ENCODE measurements at places on chromosomes 12 and 14.
A peak's percentile ranks its signal among the peaks of the same experiment; 100 is the strongest.

DNA sequence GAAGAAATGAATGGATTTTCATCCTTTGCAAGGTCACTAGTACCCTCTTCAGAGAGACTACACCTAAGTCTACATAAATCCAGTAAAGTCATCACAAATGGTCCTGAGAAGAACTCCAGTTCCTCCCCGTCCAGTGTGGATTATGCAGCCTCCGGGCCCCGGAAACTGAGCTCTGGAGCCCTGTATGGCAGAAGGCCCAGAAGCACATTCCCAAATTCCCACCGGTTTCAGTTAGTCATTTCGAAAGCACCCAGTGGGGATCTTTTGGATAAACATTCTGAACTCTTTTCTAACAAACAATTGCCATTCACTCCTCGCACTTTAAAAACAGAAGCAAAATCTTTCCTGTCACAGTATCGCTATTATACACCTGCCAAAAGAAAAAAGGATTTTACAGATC lies 40.8 kb downstream of the SPATA7 start:
- DNase-seq: no peak

DNA sequence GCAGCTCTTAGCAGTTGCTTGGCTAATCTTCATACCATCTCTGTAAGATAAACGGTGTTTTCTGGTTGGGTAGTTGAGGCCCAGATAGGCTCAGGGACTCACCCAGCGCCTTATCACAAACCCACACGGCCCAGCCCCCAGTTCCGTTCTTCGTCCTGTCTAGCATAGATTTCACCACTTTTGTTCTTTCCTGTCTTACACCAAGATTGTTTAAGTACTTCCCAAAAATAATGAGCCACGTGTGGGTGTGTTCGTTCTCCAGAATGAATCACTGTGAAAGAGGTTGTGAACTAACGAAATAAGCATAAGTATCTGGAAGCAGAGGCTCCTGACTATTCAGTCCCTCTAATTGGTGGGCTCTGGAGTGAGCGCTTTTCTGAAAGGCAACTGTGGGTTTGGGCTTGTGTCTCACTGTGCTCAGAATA lies 21.4 kb downstream of the ACVR1B start:
- DNase-seq: peak; percentile 50

DNA sequence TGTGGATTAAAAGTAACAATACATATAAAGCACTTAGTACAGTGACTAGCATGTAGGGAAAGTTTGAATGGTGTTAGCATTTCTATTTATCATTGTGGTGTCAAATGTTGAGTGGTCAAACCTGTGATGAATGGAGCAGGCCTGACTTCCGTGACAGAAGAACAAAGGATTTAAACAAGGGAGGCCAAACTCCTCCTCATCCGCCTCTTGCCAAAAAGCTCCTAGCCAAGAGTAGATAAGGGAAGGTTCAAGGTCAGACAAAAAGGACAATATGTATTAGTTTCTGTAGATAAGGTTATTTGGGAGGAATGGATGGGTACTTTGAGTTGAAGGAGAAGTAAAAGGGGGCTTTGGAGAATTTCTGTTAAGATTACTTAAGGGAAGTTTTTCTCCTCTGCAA lies 6.5 kb downstream of the RNASE7 start:
- DNase-seq: no peak

GRCh38 chr14:102908766-102909455 lies 13.6 kb upstream of the AMN start:
- DNase-seq: no peak

GRCh38 chr14:21244544-21244943 lies 24.7 kb downstream of the HNRNPC start:
- DNase-seq: no peak

GRCh38 chr14:33414041-33414440 lies 475.4 kb downstream of the NPAS3 start:
- no peak for DNase-seq

All from RWPE1 (cell line).